ENCODE measurements at places on chromosomes 1 and 21.

GRCh38 chr1:53321366-53321765, 6.5 kb downstream of the LRP8 start:
- DNase-seq = peak; percentile 17

GRCh38 chr1:6807782-6808181, 22.5 kb downstream of the CAMTA1 start:
- no peak for DNase-seq

GRCh38 chr1:215623162-215623561, 56.1 kb downstream of the KCTD3 start:
- no peak for DNase-seq

DNA sequence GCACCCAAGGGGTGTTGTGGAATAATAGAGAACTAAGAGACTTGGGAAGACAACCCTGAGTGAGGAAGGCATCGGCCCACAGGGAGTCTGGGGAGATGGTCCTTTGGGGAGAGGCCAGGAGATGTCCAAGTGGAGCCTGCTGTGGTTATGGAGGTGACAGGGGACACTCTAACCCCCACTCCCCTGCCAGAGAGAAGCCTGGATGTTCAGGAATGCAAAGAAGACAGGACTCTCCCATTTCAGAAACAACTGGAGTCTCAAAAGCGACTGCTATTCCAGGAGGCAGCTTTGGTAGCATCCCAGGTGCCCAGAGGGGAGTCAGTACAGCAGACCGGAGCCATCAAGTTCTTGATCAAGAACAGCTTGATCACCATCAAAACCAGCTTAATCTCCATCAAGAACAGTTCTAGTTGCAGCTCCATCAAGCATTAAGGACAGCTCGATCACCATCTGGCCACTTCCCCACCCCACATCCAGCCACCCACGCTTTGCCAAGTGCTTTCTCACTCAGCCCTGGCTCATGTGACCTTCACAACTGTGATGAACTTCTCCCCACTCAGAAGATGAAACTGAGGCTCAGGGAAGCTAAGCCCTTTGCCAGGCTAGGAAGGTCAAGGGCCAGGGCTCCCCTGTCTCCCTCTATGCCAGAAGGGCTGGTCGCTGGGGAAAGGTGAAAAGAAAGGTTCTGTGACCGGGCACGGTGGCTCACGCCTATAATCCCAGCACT, 743 bp downstream of the CD52 start:
- DNase-seq = no peak

DNA sequence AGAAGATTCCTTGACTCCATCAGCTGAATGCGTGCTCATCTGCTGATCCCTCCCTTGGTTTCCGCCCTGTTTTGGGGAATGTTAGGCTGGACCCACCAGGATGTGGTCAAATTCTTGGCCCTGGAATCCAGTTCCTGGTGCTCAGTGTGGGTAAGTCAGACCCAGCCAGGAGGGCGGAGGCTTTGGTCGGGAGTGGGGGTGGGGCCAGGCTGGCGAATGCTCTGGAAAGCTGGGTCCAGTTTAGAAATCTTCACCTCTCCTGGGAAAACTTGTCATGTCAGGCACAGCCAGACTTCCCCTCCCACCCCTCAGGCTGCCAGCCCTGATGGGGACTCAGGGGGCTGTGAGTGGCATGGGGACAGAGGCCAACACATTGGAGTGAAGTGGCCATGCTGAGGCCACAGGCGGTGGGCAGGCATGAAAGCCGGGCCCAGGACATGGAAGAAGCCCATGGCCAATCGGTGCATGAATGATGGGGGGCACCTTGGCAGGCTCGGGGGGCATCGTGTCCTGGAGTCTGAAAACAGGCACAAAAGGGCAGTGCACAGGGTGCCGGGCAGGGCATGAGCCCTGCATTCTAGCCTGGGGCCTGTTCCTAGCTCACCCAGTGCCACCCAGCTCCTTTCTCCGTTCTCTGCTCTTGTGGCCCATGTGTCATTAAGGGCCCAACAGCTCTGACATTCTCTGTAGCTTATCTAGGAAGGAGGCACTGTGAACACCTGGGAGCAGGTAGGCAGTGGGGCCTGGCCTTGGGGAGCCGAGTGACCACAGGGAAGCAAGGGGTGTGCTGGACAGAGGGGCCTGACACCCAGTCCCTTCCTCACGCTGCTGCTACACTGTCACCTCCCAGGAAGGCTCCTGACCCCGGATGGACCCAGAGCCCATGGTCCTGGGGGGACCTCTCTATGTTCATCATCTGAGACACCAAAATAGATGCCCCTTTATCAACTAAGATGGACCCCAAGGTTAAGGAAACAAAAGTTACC, 14.6 kb upstream of the PADI1 start:
- DNase-seq = peak; percentile 74

DNA sequence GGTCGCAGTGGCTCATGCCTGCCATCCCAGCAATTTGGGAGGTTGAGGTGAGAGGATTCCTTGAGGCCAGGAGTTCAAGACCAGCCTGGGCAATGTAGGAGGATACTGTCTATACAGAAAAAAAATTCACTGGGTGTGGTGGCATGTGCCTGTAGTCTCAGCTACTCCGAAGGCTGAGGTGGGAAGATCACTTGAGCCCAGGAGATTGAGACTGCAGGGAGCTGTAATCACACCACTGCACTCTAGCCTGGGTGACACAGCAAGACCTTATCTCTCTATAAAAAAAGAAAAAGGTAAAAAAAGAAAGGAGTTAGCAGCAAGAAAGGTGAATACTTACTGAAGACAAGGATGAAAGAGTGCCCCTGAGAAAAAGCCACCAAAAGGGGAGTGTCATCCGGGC, 23.7 kb upstream of the BCL10 start:
- no peak for DNase-seq

GRCh38 chr1:24418898-24419628, 3.5 kb downstream of the NIPAL3 start:
- no peak for DNase-seq

DNA sequence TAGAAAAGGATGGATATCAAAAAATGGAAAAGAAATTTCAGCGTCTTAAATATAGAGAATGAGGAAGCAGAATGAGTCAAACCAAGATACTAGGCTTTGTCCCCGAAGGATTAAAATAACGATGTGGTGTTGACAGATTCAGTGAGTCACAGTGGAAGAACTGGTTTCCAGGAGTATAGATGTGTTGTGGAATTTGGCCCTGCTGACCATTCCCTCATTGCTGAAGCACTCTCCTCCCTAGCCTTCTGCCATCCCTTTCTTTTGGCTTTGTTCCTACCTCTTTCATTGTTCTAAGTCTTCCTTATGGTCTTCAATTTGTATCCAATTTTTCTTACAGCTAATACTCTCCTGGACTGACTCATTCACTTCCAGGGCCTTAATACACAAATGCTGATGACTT, 23.1 kb upstream of the USP25 start:
- DNase-seq = peak; percentile 58

- DNase-seq = no peak
Measured at GRCh38 chr1:102098536-102098935, 101.8 kb upstream of the OLFM3 start.

DNA sequence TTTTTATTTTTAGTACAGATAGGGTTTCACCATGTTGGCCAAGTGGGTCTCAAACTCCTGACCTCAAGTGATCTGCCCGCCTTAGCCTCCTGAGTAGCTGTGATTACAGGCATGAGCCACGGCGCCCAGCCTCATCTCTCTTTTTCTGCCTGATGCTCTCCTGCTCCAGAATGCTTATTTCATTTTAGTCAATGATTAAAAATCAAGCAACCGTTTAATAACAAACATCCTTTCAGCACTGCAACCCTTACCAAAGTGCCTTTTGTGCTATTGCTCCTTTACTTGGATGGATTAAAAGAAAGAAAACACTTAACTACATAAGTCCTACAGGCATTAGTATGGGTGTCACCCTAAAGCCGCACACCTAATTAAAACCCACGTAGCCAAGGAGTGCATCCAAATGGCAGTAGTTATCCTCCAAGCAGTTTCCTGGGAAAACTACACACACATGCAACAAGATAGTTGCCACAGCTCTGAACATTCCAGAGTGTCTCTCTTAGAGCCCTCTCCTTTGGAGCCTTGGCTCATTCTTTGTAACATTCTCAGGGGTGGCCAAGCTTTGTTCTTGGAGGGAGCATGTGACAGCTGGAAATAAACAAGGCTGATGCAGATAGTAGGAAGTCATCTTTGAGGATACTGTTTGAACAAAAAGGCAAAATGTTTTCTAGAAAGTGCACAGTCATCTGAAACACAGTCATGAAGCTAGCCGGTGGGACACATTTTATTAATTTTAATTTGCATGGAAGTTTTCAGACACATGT, 51.2 kb downstream of the KCNJ15 start:
- no peak for DNase-seq

- no peak for DNase-seq
Measured at GRCh38 chr1:3408751-3409266, 45.7 kb upstream of the ARHGEF16 start.

GRCh38 chr21:26967062-26967913, at the start of gene ADAMTS5:
ADAMTS5 (minus strand) TSS chr21:26967088; CDS start chr21:26966391, 697 bp downstream.
- no peak for DNase-seq

DNA sequence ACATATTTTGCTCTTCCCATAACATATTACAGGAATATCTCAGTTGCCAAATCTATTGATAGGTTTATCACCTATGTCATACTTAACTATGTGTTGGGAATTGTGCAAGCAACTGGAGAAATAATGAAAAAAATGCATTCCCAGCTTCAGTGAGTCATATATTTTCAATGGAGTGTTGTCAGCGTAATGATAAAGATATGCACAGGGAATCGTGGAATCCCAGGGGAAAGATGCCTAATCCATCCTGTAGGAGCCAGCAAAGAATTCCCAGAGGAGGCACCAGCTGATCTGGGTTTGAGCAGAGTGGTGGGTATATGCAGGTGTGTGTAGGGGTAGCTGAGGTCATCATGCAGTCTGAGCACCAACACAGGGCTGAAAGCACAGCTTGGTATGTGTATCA, 213.3 kb upstream of the DAB1 start:
- DNase-seq = no peak

- no peak for DNase-seq
Measured at GRCh38 chr1:15444468-15445389, 6.5 kb downstream of the CTRC start.

DNA sequence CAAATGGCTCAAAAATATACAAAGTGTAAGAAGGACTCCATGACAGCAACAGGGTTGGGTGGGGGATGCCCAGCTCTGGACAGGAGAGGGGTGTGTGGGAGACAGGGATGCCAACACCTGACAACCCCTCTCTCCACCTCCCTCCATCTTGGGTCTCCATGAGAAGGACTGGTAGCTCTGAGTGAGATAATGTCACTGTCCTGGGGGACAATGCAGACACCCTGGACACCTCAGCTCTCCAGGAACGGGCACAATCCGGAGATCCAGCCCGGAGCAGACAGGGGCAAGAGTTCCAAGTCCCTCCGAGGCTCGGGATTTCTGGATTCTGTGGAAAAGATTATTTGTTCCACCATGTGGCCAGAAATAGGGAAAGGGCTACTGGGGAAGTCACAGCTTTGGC, 122.5 kb downstream of the GLIS1 start:
- DNase-seq = no peak

- peak; percentile 8 for DNase-seq
Measured at GRCh38 chr1:161962091-161962887, 61.4 kb downstream of the OLFML2B start.

DNA sequence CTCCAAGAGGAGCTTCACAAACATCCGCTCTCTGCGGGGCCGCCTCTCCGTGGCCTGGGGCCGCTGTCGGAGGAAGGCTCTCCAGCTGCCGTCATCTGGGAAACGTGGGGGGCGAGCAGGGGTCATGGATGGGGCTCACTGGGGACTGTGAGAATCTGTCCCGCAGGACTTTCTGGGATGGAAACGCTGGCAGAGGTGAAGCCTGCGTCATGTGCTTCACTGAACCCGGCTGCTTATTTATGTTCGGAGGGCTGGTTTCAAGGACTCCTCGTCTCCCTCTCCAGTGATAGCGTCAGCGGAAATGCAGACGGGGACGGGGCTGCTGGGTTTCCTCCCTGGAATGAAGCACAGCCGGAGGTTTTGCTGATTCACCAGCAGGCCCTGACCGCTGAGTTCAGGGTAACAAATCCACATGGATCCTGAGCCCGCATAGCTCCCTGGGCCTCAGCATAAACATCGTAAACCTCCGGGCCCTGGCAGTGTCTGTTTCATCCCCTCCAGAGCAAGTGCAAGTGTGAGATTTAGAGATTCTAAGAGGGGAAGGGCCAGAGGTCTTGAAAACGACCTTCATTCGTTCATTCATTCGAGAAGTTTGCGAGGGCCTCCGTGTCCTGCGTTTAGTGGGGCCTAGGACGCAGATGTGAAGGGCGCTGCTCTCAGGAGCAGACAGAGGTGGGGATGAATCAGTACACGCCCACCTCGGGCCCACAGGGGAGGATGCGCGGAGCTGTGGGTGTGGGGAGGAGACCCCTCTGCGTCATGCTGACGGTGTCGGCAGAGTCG, 7.0 kb upstream of the POFUT2 start:
- no peak for DNase-seq

GRCh38 chr1:51344602-51345299, 14.4 kb upstream of the TTC39A start:
- peak; percentile 81 for DNase-seq

GRCh38 chr1:111725192-111725591, 14.0 kb downstream of the INKA2 start:
- DNase-seq = no peak

- no peak for DNase-seq
Measured at GRCh38 chr1:15056515-15057285, 96.8 kb upstream of the TMEM51 start.

GRCh38 chr1:48248356-48248755, 25.8 kb downstream of the SLC5A9 start:
- no peak for DNase-seq

- DNase-seq = no peak
Measured at GRCh38 chr1:79006564-79006963, at the start of gene ADGRL4. ADGRL4 (minus strand) TSS chr1:79006730; CDS start chr1:79006654, 76 bp downstream.

DNA sequence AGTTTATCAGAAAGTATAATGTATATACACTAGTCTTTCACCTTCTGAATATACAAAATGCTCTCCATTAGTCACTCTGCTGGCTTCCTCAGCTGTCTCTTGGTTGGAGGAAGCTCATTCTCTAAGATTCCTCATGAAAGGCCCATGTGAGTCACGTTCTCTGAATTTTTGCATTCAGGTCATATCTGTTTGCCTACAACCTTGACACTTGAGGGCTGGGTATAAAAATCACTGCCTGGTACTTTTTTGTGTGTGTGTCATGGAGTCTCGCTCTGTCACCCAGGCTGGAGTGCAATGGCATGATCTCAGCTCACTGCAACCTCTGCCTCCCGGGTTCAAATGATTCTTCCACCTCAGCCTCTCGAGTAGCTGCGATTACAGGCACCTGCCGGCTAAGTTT, 2.8 kb upstream of the GALNT2 start:
- no peak for DNase-seq

Measured in Calu3 (cell line).